H9 (cell line): ENCODE measurements at places on chromosomes 1 and 21. TPM values are rescaled to one million over a fixed set of nuclear protein-coding genes. Genes with fewer than 3 reads are reported as not detected.
A peak's percentile ranks its signal among the peaks of the same experiment; 100 is the strongest.

DNA sequence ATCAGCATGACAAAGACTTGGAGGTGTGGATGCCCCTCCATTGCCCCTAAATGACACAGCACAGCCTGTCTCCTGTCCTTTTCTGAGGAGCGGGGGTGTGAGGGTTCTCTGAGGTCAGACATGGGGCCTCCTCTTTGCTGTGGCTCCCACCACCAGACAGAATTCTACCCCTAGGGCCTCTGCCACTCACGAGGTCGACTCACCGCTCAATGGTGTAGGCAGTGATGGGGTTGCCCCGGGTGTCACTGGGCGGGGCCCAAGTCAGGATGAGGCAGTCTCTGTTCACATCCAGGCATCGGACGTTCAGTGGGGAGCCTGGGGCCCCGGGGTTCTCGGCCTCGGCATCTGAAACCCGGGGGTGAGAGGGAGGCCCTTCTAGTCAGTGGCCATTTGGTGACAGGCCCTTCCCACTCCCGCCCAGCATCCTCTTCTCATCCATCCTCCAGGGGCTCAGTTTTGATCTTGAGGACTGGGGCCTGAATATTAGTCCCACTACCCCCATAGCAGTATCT, 19.9 kb downstream of the MYOM3 start:
- no peaks in the 10 kb centered on the region for H3K36me3 ChIP-seq
- H3K4me1 ChIP-seq: no peaks in the 10 kb centered on the region
- DNase-seq: no peak
- no peak overlapping the region for H3K27ac ChIP-seq
- H3K27me3 ChIP-seq: no peaks in the 10 kb centered on the region

DNA sequence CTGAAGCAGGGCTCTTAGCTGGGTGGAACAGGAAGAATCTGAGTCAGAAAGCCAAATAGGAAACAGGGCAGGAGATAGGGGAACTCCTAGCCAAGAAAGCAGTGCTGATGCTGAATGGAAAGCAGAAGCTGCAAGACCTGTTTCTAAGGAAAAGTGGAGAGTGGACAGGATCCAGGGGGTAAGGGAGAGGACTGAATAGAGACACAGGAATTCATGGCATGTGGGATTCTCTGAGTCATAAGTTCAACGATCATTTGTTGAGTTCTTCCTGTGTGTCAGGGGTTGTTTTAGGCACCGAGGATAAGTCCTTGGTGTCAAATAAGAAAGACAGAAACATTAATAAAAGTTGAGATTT, 153.8 kb upstream of the FGGY start:
- no peaks in the 10 kb centered on the region for H3K27me3 ChIP-seq
- no peak overlapping the region for H3K4me3 ChIP-seq
- no peak for DNase-seq
- H3K36me3 ChIP-seq: no peaks in the 10 kb centered on the region
- H3K27ac ChIP-seq: no peak overlapping the region

GRCh38 chr1:48249868-48250267, 27.4 kb downstream of the SLC5A9 start:
- no peak overlapping the region for H3K27ac ChIP-seq
- H3K4me1 ChIP-seq: no peaks in the 10 kb centered on the region
- no peak for DNase-seq
- H3K27me3 ChIP-seq: no peaks in the 10 kb centered on the region
- no peaks in the 10 kb centered on the region for H3K36me3 ChIP-seq

DNA sequence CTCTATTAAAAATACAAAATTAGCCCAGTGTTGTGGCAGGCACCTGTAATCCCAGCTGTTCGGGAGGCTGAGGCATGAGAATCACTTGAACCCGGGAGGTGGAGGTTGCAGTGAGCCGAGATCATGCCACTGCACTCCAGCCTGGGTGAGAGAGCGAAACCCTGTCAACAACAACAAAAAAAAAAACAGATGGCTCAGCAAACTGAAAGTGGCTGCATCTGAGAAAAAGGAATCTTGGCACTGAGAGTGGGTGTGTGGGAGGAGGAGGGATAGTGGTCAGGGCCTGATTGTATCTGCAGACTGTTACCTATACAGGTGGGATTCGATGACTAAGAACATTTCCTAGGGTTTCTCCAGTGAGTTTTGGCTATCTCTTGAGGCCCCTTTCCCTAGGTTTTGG, 122.2 kb upstream of the BARHL2 start:
- peaks cover 68% of the 10 kb centered on the region for H3K27me3 ChIP-seq
- no peaks in the 10 kb centered on the region for H3K36me3 ChIP-seq
- H3K4me3 ChIP-seq: no peak overlapping the region
- DNase-seq: no peak
- H3K4me1 ChIP-seq: peaks cover 8% of the 10 kb centered on the region; the same call in 1 of the 2 replicates

DNA sequence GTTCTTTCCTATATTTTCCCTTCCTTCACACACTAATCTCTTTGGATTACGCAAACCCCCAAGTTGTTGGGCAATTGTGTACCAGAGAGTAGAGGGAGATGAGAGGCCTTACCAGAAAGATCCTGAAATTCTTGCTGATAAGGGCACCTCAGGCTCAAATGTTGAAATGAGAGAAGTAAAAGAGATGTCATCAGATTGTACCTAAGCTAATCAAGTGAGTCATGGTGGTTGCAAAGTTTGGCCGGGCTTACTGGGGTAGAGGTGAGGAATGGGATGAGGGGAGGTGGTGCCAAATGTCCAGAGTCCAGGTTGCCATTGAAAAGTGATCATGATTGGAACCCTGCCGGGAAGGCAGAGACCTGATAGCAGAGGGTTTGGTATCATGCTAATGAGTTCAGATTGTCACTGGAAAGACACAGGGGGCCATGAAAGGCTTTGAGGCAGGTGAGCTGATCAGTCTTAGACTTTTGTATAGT, 43.1 kb downstream of the OPTC start:
- DNase-seq: no peak
- no peak overlapping the region for H3K27ac ChIP-seq
- H3K4me1 ChIP-seq: peaks cover 2% of the 10 kb centered on the region
- H3K4me3 ChIP-seq: no peak overlapping the region

GRCh38 chr21:45366931-45367401, 38.0 kb upstream of the COL18A1 start:
- H3K36me3 ChIP-seq: no peaks in the 10 kb centered on the region
- H3K4me3 ChIP-seq: no peak overlapping the region
- peaks cover 2% of the 10 kb centered on the region; the same call in 1 of the 2 replicates for H3K27me3 ChIP-seq
- DNase-seq: no peak
- H3K27ac ChIP-seq: no peak overlapping the region

GRCh38 chr1:186152620-186153239, 222.3 kb downstream of the TPR start:
- no peaks in the 10 kb centered on the region for H3K27me3 ChIP-seq
- no peak overlapping the region for H3K4me3 ChIP-seq
- no peak overlapping the region for H3K27ac ChIP-seq
- no peaks in the 10 kb centered on the region for H3K4me1 ChIP-seq
- H3K36me3 ChIP-seq: no peaks in the 10 kb centered on the region

GRCh38 chr1:21935891-21936365, 1.2 kb downstream of the HSPG2 start:
- H3K4me3 ChIP-seq: peak overlapping the region; percentile 76
- DNase-seq: no peak
- H3K36me3 ChIP-seq: no peaks in the 10 kb centered on the region; the same call in 2 of the 3 replicates

- H3K4me1 ChIP-seq: no peaks in the 10 kb centered on the region
- no peak overlapping the region for H3K27ac ChIP-seq
- H3K27me3 ChIP-seq: no peaks in the 10 kb centered on the region
- no peak for DNase-seq
- no peak overlapping the region for H3K4me3 ChIP-seq
- H3K36me3 ChIP-seq: no peaks in the 10 kb centered on the region; the same call in 2 of the 3 replicates
Measured at GRCh38 chr21:44326272-44326647, 12.9 kb downstream of the CFAP410 start.

- H3K36me3 ChIP-seq: no peaks in the 10 kb centered on the region
- no peak overlapping the region for H3K27ac ChIP-seq
- no peaks in the 10 kb centered on the region; the same call in 1 of the 2 replicates for H3K27me3 ChIP-seq
- no peak overlapping the region for H3K4me3 ChIP-seq
- H3K4me1 ChIP-seq: peaks cover 6% of the 10 kb centered on the region
Measured at GRCh38 chr1:8076176-8076575, 50.1 kb upstream of the ERRFI1 start.

DNA sequence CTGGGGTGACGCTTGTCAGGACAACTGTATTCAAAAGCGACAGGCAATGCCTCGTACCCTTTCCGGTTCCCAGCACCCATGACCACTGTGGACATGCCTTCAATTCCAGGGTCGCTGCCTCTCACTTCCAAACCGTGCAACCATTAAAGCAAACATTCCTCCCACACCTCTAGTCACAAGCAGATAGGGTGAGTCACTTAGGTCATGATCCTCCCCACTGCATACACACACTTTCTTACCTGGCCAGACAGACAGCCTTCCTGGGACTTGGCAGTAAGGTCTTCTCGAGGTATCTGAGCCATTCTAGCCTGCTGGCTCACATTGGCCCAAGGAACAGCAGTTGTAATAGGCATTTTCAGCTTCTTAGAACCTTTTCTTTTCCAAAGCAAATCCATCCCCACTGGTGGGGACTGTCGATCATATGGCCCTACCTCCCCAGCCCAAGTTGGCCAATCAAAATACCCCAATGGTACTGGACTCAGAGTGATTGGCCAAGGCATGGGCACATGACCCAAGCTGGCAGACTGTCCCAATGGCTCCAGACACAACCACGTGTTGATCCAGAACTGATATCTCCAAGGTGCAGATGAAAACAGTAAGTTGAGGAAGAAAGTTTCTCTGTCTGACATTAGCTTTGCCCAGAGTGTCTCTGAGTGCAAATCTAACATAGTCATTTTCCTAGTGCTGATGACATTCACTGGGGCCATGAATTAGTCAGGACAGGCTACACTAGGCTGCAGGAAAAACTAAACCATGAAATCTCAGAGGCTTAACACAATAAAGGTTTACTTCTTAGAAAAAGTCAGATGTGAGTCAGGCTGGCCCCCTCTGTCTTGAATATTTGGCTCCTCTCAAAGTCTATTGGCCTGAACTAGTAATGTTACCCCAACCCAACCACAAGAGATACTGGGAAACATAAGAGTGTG, 113.8 kb downstream of the RRAGC start:
- DNase-seq: no peak
- no peaks in the 10 kb centered on the region for H3K36me3 ChIP-seq
- no peak overlapping the region for H3K4me3 ChIP-seq
- no peak overlapping the region for H3K27ac ChIP-seq
- no peaks in the 10 kb centered on the region for H3K27me3 ChIP-seq

DNA sequence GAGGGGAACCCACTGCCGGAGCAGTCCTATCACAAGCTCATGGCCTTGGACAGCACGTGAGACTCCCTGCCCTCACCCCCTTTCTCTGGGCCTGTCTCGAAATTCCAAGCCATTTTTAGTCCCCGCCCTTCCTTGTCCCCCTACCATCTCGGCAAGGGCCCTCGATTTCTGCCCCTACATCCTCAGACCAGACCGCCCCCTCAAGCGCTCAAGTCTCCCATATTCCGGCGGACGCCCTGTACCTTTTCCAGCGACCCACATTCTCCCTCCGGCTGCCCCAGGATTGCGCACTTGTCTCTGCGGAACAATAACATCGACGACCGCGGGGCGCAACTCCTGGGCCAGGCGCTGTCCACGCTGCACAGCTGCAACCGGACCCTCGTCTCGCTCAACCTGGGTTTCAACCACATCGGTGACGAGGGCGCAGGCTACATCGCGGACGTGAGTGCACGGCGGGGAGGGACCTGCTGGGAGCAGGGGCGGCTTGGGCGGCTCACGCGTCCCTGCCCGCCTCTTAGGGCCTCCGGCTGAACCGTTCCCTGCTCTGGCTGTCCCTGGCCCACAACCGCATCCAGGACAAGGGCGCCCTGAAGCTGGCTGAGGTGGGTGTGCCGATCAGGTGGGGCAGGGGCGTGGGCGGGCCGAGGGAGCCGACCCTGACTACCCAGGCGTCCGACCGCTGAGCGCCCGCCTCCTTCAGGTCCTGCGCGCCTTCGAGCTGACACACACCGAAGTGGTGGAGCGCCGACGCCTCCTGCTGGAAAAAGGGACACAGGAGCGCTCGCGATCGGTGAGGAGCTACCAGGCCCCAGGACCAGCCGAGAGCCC, 7.0 kb downstream of the LRRC71 start:
- H3K4me1 ChIP-seq: no peaks in the 10 kb centered on the region
- DNase-seq: peak; percentile 90
- peak overlapping the region; percentile 74 for H3K4me3 ChIP-seq
- H3K36me3 ChIP-seq: no peaks in the 10 kb centered on the region; the same call in 2 of the 3 replicates

DNA sequence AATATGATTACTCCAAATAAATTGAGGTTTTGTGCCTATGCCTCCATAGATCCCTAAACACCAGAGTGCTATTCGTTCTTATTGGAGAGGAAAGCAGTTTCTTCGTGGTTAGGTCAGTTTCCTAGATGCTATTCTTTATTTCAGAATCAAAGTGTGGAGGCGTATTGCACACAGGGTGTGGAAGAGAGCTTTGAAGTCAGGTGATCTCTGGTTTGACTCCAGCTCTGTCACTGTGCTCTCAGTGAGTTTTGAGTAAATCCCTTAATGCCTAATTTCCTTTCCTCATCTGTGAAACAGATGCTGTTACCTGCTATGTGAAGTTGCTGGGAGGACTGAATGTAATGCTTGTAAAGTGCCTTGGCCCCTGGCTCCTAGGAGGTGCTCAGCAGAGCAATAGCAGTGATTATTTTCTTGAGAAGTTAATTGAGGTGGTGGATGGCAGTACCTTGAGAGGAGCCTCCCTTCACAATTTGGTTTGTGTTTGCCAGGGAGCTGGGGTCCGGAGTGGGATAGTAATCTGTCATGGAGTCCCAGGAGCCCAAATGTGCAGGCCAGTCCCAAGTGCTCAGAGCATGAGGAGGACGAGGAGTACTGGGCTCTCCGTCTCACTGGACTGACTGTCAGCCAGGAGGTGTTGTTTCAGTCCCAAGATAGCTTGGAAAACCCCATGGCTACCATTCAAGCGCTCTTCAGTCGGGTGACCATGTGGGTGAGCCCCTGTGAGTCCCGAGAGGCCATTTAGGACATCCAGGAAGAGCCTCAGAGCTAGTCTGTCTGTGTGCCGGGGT, 14.9 kb downstream of the NTPCR start:
- no peaks in the 10 kb centered on the region for H3K27me3 ChIP-seq
- no peak overlapping the region for H3K27ac ChIP-seq
- peaks cover 11% of the 10 kb centered on the region; the same call in 2 of the 3 replicates for H3K36me3 ChIP-seq
- no peak overlapping the region for H3K4me3 ChIP-seq
- no peaks in the 10 kb centered on the region for H3K4me1 ChIP-seq

DNA sequence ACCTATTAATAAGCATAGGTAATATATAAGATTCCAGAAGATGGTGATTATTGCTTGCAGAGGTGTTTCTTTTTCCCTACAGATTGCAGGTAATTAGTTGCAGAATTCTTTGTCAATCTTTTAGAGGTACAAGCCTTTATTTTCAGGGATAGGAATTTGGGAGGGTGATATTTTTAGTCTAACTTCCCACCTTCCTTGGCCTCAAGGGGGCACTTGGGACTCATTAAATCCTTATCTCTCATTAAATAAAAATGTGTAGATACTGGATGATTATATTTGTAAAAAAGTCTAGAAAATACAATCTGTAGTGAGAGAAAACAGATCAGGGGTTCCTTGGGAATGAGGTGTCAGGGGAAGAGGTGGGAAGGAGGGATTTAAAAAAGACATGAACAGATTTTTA, 179.2 kb downstream of the PATJ start:
- H3K36me3 ChIP-seq: peaks cover 43% of the 10 kb centered on the region
- no peaks in the 10 kb centered on the region for H3K27me3 ChIP-seq
- DNase-seq: no peak
- H3K4me3 ChIP-seq: no peak overlapping the region

Gene ARTN
- total RNA-seq: 10.6 and 11.6 TPM in 2 replicates

Gene CLCA1
- total RNA-seq: not detected in 2 replicates

Gene WLS
- total RNA-seq: 0.79 and 0.94 TPM in 2 replicates

Gene C1orf159
- total RNA-seq: 10.1 and 12.3 TPM in 2 replicates

Gene STUM
- total RNA-seq: 0.09 and 0.11 TPM in 2 replicates

Gene RNF207
- 4.9 and 7.1 TPM in 2 replicates for total RNA-seq

Gene KCNC4
- 8.4 and 8.9 TPM in 2 replicates for total RNA-seq

Gene ADCY10
- 0.20 TPM in 1 of 2 replicates, not detected in the other for total RNA-seq

Gene SELL
- total RNA-seq: not detected in 2 replicates

Gene HSF2BP
- 1.5 and 1.7 TPM in 2 replicates for total RNA-seq
